ENCODE measurements at places on chromosomes 1 and 21. TPM values are rescaled to one million over a fixed set of nuclear protein-coding genes. Genes with fewer than 3 reads are reported as not detected.

Gene ERICH3
- not detected for total RNA-seq

Gene KPRP
- not detected for total RNA-seq

Gene OXCT2
- total RNA-seq: 0.61 TPM

Gene BTG2
- 14.5 TPM for total RNA-seq

Gene CD84
- total RNA-seq: not detected

Gene ANGPTL3
- not detected for total RNA-seq

Measured in A549 treated with AZD2906 at 1 μM for 4 hours (cell line).